ENCODE measurements at places on chromosomes 6 and 20.

DNA sequence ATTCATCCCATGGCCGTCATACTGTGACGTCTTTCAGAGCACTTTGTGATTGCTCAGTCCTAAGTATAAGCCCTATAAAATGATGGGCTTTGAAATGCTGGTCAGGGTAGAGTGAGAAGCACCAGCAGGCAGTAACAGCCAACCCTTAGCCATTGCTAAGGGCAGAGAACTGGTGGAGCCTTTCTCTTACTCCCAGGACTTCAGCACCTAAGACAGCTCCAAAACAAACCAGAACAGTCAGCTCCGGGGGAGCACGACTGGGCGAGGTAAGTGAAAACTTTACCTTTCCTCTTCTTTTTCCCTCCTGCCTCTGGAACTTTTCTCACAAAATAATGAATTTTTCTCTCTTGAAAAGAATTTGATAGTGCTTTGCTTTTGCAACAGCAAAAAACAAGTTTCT is at the start of gene VIP:
VIP (plus strand) TSS at position 104 of the 400 bp plus-strand sequence. CDS start 1,381 bp downstream, outside the sequence.
- peak; percentile 10 for DNase-seq

- no peak for DNase-seq
Observed at GRCh38 chr20:34979366-34980153, 23.9 kb downstream of the MYH7B start.

- DNase-seq = no peak
Observed at GRCh38 chr20:24895431-24895830, 53.6 kb upstream of the CST7 start.

DNA sequence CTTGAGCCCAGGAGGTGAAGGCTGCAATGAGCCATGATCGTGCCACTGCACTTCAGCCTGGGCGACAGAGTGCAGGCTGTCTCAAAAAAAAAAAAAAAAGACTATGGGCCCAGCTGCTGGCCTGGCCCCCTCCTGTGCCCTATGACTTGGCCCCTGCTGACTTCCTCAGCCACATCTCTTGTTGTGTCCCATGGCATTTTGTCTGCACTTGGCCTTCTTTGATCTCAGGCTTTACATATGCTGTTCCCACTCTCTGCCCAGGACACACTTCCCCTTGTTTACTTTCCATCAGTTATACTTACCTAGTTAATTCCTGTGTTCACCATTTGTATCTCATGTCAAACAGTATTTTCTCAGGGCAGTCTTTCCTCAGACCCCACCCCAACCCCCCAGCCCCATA is 44.5 kb downstream of the RPRD1B start:
- DNase-seq = no peak

- DNase-seq = no peak
Observed at GRCh38 chr6:98041921-98042320, 758.9 kb upstream of the MMS22L start.

GRCh38 chr20:35854713-35855348 is 83.0 kb downstream of the PHF20 start:
- DNase-seq = no peak

DNA sequence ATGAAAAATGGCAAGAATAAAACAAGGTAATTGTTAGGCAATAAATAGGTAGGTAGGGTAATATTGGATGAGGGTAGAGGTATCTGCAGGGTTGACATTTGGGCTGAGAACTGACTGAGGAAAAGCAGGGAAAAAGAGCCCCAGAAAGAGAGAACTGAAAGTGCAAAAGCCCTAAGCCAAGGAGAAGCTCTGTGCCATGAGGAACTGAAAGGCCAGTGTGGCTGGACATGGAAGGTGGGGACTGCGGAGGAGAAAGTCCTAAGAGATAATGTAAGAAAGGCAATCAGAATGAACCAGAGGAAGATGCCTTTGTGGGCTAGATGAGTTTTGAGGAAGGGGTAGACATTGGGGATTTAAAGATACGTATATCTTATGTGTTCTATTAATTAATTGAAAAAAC is 9.9 kb upstream of the HIVEP2 start:
- DNase-seq = no peak

DNA sequence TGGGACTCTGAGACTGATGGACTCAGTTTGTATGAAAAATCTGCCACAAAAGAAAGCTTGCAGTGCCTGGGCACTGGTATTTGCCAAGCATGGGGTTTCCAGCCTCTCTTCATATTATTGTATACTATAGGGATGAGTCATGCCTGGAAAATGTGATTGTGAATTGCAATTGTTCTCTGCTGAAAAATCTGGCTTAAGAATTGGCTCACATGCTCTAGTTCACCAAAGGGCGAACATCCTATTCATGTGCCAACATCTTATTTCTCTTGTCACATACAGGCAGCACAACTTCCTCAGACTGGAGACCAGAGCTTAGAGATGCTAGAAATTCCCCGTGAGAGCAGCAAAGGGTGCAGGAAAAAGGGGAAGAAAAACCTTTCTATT is 103.6 kb upstream of the KCNK16 start:
- no peak for DNase-seq

- peak; percentile 56 for DNase-seq
Observed at GRCh38 chr6:105821027-105821426, 265.1 kb upstream of the PRDM1 start.

DNA sequence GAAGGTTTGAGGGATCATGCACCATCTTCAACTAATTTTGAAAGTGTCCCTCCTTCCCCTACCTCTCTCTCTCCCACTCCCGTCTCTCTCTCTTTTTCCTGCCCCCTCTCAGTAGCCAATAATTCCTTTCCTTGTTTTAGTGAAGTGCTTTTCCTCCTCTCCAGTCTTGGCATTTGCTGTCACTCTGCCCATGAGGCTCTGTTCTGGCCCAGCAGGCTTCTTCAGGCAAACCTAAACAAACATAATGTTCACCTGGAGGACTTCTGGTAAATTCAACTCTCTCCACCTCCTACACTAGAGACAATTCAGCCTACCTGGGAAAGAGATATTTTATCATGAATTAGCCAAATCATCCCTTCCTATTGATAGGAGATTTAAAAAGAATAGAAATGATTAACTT is 320.4 kb upstream of the RNF24 start:
- no peak for DNase-seq
